ENCODE measurements at places on chromosomes 3 and 15. TPM values are rescaled to one million over a fixed set of nuclear protein-coding genes. Genes with fewer than 3 reads are reported as not detected.

- no peak for DNase-seq
Observed at GRCh38 chr3:42175386-42176240, 84.5 kb downstream of the TRAK1 start.

DNA sequence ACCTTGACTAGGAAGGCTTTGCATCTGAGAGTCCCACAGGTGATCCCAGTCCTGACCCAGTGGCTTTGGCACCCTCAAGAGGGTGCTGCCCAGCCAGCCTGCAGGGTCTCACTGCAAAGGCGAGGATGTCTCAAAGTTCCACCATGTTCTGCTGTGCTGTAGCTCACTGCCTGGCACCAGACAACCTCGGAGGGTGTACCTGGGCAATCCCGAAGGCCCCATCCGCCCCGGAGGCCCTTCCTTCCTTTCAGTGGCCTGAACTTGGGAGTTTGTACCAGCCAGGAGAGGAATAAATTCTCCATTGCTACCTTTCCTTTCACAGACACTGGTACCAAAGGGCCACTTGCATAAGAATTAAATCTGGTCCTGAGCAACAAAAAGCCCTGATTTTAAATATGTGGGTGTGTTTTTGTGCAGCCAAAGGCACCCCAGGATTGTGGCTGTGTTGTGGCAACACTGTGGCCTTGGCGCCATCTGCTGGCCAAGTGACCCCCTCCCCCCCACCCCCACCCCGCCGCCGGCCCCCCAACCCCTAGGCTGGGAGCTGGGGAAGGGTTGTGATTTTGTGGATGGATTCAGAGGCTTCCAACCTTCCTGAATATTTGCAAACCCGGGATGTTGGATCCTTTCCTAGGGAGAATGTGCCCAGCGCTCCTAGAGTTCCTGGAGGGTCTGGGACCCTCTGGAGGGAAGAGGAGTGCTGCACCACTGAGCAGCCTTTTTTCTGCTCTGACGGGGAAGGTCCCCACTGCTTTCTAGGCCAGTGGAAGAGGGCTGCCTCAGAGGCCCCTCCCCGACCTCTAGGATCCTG lies 9.7 kb upstream of the PTPN23 start:
- DNase-seq: peak; percentile 20

GRCh38 chr3:110456438-110457138 lies 615.0 kb upstream of the NECTIN3 start:
- DNase-seq: no peak

DNA sequence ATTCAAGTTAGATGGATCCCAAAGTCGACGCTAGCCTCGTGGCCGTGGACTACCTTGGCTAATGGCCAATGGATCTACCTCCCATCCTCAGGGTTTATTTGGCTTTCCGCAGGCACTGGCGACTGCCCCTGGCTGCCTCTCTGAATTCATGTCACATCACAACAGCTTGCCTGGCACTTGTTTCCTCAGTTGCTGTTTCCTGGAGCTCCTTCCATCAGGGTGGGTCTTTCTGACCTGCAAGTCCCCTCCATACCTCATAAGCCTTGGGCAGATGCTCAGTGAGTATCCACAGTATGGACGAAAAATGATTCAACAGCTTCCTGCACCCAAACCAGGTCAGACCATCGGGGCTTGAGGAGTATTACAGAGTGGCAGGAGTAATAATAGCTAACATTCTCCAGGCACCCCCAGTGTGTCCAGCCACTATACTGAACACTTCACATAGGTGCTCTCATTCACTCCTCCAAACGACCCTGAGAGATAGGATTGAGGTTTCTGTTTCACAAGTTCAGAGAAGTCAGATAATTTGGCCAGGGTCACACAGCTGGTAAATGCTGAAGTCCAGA lies 311.5 kb downstream of the TLE3 start:
- DNase-seq: no peak

DNA sequence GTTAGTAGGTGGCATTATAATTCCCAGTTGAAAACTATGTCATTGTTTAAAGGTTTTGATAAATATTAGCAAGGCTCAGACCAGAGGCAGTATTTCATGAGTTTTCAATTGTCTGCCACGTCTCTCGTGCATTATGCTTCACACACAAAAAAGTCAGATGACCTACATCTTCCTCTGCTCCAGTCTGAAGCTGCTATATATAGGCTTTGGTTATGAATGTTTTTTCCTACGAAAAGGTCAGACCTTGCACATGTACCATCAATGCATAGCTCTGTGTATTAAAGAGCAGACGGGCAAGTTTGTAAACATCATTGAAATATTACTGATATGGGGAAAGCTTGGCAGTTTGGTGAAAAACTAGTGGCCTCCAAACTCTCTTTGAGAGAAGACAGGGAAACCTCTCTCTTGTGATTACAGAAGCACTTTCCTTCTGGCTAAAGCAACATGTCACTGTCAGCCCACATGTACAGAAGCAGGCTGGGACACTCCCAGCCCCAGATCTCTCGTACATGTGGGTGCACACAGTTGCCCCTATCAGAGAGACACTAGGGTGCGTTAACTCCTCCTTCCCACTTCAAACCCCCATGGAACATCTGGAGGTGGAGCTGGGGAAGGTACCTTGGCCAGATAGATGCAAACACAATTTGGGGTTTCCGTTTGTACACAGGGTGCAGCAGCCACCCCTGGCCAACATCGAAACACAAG lies 184.0 kb upstream of the BCL6 start:
- DNase-seq: no peak

DNA sequence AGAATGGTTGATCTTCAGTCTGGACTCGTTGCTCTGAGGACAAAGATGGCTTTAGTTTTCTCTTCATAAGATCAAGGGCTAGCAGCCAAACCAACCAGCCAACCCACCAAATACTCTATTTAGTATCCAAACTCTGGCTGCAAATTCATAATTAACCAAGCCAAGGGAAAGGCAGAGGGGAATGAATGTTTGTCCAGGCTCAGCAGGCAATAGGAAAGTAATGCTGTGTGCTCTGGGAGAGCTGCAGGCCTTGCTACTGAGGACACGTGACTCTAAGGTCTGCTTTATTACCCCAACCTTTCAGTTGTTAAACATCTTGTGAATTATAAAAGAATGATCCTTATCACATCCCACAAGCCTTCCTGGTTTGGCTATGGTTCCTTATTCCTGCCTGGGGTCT lies 52.3 kb upstream of the GALNT15 start:
- DNase-seq: no peak

DNA sequence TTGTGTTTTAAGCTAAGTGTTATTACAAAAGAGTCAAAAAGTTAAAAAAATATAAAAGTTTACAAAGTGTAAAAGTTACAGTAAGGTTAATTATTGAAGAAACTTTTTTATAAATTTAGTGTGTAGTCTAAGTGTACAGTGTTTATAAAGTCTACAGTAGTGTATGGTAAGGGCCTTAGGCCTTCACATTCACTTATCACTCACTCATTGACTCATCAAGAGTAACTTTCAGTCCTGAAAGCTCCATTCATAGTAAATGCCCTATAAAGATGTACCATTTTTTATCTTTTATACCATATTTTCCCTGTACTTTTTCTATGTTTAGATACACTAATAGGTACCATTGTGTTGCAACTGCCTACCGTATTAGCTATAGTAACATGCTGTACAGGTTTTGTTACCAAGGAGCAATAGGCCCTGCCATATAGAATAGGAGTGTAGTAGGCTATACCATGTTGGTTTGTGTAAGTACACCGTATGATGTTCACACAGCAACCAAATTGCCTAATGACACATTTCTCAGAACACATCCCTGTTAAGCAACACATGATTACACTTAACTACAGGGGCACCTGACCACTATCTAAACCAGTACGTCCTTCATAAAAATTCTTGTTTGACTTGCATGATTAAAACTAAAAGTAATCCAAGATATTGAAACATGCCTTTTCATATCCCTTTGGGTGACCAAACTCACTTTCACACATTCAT lies 17.2 kb downstream of the RAD18 start:
- DNase-seq: no peak

GRCh38 chr3:42148982-42149432 lies 57.9 kb downstream of the TRAK1 start:
- DNase-seq: no peak

- no peak for DNase-seq
Observed at GRCh38 chr3:82240322-82240721, 478.9 kb upstream of the GBE1 start.

P2RY13 gene
- total RNA-seq: not detected

GOLGA8O gene
- 1.2 TPM for total RNA-seq
